ENCODE measurements at places on chromosomes 3 and 15.

- DNase-seq, result no peak
Observed at GRCh38 chr15:26615188-26615926, 157.5 kb downstream of the GABRB3 start.

DNA sequence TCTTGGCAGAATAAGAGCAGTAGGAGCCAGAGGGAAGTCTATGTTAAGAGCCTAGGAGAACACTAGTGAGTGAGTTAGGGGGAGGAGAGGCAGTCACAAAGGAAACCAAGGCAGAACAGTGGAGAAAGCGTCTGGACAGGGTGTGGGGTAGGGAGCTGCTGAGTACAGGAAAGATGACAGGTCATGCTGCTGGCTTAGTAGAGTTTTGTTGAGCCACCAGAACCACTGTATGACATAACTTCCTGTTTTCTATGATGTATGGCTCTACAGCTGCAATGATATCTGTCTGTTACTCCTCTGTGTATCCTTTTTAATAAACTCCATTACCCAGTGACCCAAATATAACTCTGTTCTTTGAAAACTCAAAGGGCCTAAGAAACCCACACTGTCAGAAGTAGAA lies 10.6 kb upstream of the STT3B start:
- no peak for DNase-seq

DNA sequence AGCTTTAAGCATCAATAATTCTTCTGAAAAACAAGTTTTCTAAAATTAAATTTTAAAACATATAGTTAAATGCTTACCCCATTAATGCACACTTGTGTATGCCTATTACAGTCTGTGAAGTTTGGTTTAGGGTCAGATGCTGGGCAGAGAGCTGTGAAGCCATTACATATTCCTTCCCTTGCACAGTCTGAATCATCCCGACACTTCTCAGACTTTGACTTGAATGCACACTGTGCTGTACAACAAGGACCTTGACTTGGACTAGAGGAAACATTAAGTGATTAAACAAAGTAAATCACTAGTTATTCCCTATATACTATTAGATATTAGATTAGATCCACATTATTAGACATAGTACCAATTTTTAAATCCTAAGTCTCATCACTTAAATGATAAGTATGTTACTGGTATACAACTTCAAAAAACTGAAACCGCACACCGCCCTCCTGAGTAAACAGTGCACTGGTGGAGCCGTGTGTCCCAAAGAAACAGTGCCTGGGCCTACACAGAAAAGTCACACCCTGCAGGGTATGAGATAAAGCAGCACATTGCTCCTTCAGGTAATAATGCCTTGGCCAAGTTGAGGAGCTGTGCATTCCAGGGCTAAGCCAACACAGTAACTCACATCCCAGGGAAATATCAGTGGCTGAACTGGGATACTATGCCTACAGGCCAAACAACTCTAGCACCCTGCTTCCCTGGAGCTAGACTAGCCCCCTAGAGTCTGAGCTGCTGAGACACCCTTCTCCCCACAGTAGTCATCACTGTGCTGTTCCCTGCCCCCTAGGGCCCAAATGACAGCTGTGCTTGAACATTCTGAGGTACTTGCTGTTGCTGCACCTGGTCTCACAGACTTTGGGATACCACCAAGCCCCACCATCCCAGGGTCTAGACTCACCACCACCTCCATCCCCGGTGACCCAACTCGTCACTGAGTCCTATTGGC lies 137.5 kb downstream of the ADAM10 start:
- no peak for DNase-seq

GRCh38 chr15:56817321-56818080 lies 84.2 kb upstream of the ZNF280D start:
- no peak for DNase-seq

GRCh38 chr3:68874551-68875348 lies 57.6 kb downstream of the TAFA4 start:
- DNase-seq, result no peak

DNA sequence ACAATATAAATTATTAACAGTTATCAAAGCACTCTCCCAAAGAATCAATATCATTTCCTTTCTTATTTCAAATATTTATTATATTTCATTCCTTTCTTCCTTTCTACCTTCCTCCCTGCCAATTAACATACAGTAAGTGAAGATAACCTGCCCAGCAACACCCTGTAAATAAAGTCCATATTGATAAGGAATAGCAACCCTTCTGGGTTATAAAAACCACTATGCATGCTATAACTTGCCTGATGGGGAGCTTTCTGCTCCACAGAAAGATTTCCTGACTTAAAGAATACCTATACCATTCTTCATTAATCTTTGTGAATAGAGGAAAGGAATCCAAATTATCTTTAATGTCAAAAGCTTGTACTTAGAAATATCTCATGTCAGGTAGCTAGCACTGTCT lies 166.5 kb downstream of the ISL2 start:
- DNase-seq, result no peak

DNA sequence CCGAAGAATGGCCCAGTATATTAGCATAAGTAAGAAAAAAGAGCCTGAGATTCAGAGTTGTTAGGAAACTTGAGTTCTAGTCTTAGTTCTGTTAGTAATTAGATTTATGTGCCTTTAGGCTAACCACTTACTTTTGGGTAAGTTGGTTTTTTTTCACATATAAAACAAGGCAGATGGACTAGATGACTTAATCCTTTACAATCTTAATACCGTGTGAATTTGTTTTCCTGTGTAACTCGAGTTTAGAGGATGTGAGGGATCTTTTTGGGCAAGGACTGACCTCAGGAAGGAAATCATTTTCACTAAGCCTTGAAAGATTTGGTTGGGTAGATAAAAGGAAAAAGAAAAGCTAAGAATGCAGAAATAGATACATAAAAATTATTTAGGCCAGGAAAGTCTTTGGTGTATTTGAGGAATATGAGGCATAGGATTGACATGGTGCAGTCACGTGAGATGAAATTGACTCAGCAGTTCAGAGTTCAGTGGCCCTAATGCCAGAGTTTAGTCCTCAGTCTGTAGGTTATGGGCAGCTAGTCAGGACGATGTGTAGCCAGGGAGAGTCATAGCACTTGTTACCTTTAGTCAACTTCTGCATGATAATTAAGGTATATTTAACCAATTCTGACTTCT lies 34.6 kb downstream of the PAK2 start:
- DNase-seq, result no peak

DNA sequence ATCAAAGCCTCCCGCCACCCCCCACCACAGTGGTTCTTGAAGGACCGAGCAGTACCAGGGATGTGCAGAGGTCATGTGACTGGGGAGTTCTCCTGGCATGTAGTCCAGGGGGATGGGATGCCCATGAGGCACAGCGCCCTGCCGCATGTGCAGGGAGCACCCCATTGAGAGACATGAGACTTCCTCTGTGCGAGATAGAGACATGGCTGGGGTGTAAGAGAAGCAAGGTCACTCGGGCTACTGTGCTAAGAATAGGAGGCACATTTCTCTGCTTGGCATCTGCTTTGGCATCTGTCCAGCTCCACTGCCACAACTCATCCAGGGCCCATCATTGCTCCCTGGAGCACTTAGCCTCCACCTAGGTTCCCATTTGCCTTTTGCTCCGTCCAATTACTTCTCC lies 2.4 kb upstream of the CYP1A1 start:
- DNase-seq, result no peak

DNA sequence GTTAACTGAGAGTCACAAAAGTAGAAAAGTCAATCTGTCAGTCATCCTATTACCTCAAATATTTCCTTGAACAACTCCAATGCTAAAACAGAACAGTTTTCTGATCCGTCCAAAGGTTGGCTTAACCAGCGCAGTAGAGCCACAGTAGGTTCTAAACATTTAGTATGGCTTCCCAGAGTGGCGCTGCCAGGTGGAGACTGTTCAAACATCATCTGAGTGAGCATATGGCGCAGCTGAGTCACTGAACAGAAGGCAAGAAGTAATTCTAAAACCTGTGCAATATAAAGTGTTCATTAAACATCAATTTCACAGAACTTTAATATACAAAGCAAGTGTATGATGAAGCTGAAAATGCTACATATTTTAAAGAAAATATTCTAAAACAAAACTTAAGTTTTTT lies 19.9 kb downstream of the CIP2A start:
- no peak for DNase-seq

GRCh38 chr3:133280586-133280985 lies 119.3 kb upstream of the BFSP2 start:
- DNase-seq, result no peak

GRCh38 chr3:108724101-108724500 lies 33.1 kb downstream of the RETNLB start:
- no peak for DNase-seq

DNA sequence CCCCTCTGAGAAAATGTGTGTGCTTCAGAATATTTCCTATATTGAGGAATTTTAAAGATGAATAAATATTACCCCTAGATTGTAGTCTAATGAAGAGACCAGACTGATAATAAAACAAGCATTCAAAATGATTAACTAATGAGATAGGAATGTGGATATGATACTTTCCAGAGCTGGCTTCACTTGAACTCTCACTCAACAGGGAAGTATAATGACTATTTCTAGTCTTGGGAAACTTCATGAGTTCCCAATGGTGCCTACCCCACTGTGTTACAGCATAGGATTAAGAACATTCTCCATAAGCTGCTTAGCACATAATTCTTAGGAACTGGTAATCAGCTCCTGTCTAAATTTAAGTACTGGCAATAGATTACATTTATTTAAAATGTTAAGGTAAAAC lies 261.5 kb upstream of the ZNF385D start:
- no peak for DNase-seq

GRCh38 chr15:62524848-62525247 lies 359.8 kb upstream of the C2CD4B start:
- no peak for DNase-seq

All from activated naive CD8-positive, alpha-beta T cell treated with anti-CD3 and anti-CD28 coated beads, Interleukin-2, amount 50 U/mL, for 16 hours (primary cell).